ENCODE measurements at places on chromosomes 1 and 21. TPM values are rescaled to one million over a fixed set of nuclear protein-coding genes. Genes with fewer than 3 reads are reported as not detected.

The CALML6 gene
- under 0.01 TPM for total RNA-seq

The DNAI4 gene
- 9.9 TPM for total RNA-seq

The NR0B2 gene
- total RNA-seq, result not detected

The BRDT gene
- total RNA-seq, result 0.97 TPM

The NOS1AP gene
- total RNA-seq, result 0.43 TPM

The AIM2 gene
- 0.32 TPM for total RNA-seq

The SERINC2 gene
- 21.2 TPM for total RNA-seq

The PLA2G2A gene
- not detected for total RNA-seq

The URB2 gene
- 14.7 TPM for total RNA-seq

The GIPC2 gene
- total RNA-seq, result 0.43 TPM

The PIGC gene
- total RNA-seq, result 18.4 TPM

The TMPRSS2 gene
- total RNA-seq, result not detected

The RCAN1 gene
- total RNA-seq, result 308 TPM

The FCRL1 gene
- total RNA-seq, result not detected

The C4BPA gene
- total RNA-seq, result not detected

The NECTIN4 gene
- total RNA-seq, result 0.32 TPM

The LDLRAD1 gene
- not detected for total RNA-seq

The TPTE gene
- total RNA-seq, result 0.43 TPM

The AZIN2 gene
- 2.6 TPM for total RNA-seq

The ITGB2 gene
- 0.43 TPM for total RNA-seq

The SGIP1 gene
- total RNA-seq, result 98.9 TPM

The OPRD1 gene
- total RNA-seq, result not detected

The TNNI3K gene
- total RNA-seq, result 1.3 TPM

The KCNE2 gene
- not detected for total RNA-seq

The C1QB gene
- total RNA-seq, result not detected

Data from fibroblast of villous mesenchyme (primary cell).